ENCODE measurements at places on chromosomes 1 and 21. TPM values are rescaled to one million over a fixed set of nuclear protein-coding genes. Genes with fewer than 3 reads are reported as not detected.

DNA sequence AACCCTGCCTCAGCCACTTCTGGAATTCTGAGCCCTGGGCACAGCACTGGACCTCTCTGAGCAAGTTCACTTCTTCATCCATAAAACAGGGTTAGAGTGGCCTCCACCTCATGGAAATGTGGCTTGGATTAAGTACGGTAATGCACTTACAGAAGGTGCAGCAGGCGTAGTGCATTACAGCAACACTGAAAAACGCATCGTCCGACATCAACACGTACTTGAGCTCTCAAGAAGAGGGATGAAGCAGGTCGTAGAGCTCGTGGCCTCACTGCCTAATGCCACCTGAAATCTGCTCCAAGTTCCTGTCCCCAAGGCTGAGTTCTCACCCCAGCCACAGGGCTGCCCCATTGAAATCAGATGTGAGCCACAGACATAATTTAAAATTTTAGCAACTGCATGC is 650.1 kb downstream of the NPHP4 start:
- H3K36me3 ChIP-seq = no peaks in the 10 kb centered on the region
- H3K27me3 ChIP-seq = no peaks in the 10 kb centered on the region
- no peak for DNase-seq
- H3K27ac ChIP-seq = no peak overlapping the region

- H3K36me3 ChIP-seq = no peaks in the 10 kb centered on the region
- no peaks in the 10 kb centered on the region for H3K4me1 ChIP-seq
- no peak overlapping the region for H3K4me3 ChIP-seq
- H3K27ac ChIP-seq = no peak overlapping the region
- no peak for DNase-seq
- no peaks in the 10 kb centered on the region for H3K27me3 ChIP-seq
These were observed 407.9 kb downstream of the ZP4 start for GRCh38 chr1:237482777-237483176.

GRCh38 chr1:2255420-2256369 is 27.6 kb downstream of the SKI start:
- DNase-seq = peak; percentile 69
- H3K4me1 ChIP-seq = peaks cover 9% of the 10 kb centered on the region
- H3K27me3 ChIP-seq = no peaks in the 10 kb centered on the region

GRCh38 chr21:46131588-46131837 is 23.9 kb downstream of the FTCD start:
- no peak overlapping the region for H3K27ac ChIP-seq
- no peaks in the 10 kb centered on the region for H3K36me3 ChIP-seq
- no peaks in the 10 kb centered on the region for H3K27me3 ChIP-seq
- no peak for DNase-seq
- H3K4me3 ChIP-seq = no peak overlapping the region
- no peaks in the 10 kb centered on the region for H3K4me1 ChIP-seq

DNA sequence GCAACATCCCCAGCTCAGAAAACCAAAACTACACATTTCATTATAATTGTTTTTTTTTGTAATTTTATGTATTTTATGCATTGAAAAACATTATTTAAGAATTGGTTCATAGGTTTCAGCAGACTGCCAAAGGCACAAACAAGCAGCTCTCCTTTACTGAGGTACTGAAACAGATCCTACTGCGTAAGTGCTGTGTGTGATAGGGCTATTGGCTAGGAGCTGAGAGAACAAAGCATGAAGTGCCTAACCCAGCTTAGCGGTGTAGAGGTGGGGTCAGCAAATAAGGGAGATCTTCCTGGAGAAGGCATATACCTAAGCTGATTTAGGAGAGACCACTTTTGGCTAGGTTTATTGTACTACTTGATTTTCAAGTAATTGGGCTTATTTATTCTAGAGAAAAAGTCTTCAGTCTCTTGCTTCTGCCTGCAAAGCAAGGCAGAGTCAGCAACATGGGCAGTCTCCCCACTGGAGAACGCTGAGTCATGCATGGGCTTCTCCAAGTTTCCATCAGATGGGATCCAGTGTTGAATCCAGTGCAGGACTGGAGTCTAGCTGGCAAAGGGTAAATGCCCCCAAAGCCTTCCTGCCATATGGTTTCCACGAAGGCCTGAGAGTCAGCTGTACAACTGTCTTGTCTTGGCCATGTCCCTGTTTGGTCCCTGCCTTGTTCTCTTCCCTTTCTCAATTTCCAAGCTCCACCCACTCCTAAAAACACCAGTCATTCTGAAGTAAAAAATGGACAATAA is 18.0 kb upstream of the YTHDF2 start:
- DNase-seq = peak; percentile 10
- H3K27me3 ChIP-seq = no peaks in the 10 kb centered on the region
- H3K36me3 ChIP-seq = peaks cover 7% of the 10 kb centered on the region
- no peaks in the 10 kb centered on the region for H3K4me1 ChIP-seq
- H3K4me3 ChIP-seq = no peak overlapping the region

- no peak overlapping the region for H3K4me3 ChIP-seq
- DNase-seq = no peak
- H3K36me3 ChIP-seq = no peaks in the 10 kb centered on the region
These were observed 120.7 kb downstream of the CNIH3 start for GRCh38 chr1:224736619-224737352.

GRCh38 chr1:153962088-153963029 is 978 bp downstream of the SLC39A1 start:
- H3K4me1 ChIP-seq = peaks cover 44% of the 10 kb centered on the region
- DNase-seq = peak; percentile 48
- no peaks in the 10 kb centered on the region for H3K27me3 ChIP-seq
- H3K27ac ChIP-seq = peak overlapping the region; percentile 64

- no peaks in the 10 kb centered on the region for H3K36me3 ChIP-seq
- no peaks in the 10 kb centered on the region for H3K27me3 ChIP-seq
- no peak for DNase-seq
- no peak overlapping the region for H3K27ac ChIP-seq
These were observed 25.9 kb upstream of the EPS8L3 start for GRCh38 chr1:109789551-109790180.

DNA sequence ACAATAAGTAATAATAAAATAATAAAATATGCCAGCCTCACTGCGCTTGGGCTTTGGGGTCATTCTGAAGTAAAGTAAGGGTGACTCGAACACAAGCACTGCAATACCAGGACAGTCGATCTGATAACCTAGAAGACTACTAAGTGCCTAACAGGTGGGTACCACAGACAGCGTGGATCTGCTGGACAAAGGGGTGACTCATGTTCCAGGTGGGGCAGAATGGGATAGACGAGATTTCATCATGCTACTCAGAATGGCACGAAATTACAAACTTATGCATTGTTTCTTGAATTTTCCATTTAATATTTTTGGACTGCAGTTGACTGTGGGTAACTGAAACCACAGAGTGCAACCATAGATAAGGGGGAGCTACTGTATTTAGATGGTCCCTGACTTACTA is 221.1 kb upstream of the GREM2 start:
- DNase-seq = no peak
- no peak overlapping the region for H3K27ac ChIP-seq
- no peaks in the 10 kb centered on the region for H3K36me3 ChIP-seq
- H3K4me1 ChIP-seq = peaks cover 13% of the 10 kb centered on the region
- H3K4me3 ChIP-seq = no peak overlapping the region

DNA sequence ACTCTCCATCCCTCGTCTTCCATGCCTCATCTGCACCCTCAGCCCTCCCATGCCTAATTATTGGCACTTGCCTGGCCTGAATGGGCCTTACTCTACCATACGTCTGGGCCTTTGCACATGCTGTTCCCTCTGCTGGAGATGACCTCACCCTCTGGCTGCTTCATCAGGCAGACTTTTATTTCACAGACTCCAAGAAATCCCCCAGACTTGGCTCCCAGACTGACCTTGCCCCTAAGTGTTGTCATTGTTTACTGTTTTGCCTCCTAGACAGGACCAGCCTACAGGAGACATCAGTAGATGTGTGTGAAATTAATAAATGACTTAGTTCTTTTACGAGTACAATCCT is 5.2 kb upstream of the AHDC1 start:
- no peak for DNase-seq
- H3K27ac ChIP-seq = no peak overlapping the region
- peaks cover 5% of the 10 kb centered on the region for H3K27me3 ChIP-seq

DNA sequence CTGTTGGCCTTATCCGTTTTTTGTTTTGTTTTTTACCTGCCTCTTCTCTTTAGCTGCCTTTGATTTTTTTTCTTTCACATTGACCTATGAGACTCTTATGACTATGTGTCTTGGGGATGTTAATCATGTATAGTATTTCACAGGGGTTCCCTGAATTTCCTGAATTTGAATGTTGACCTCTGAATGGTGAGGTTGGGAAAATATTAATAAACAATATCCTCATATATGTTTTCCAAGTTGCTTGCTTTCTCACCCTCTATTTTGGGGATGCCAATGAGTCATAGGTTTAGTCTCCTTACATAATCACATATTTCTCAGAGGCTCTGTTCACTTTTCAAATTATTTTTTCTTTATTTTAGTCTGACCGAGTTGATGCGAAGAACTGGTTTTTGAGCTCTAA is 29.6 kb downstream of the GBP5 start:
- no peaks in the 10 kb centered on the region for H3K4me1 ChIP-seq
- no peaks in the 10 kb centered on the region for H3K27me3 ChIP-seq
- H3K4me3 ChIP-seq = no peak overlapping the region
- H3K27ac ChIP-seq = no peak overlapping the region
- H3K36me3 ChIP-seq = no peaks in the 10 kb centered on the region
- DNase-seq = no peak

CLDN17 gene
- not detected for total RNA-seq

TSPAN2 gene
- total RNA-seq = 5.0 TPM

KRTAP19-1 gene
- total RNA-seq = not detected

ZNF496 gene
- 42.4 TPM for total RNA-seq

HS2ST1 gene
- total RNA-seq = 28.7 TPM

Data from endothelial cell of umbilical vein (primary cell).